ENCODE measurements at places on chromosomes 5 and 9.
A peak's percentile ranks its signal among the peaks of the same experiment; 100 is the strongest.

- DNase-seq: no peak
Observed at GRCh38 chr5:92676215-92677165, 904.5 kb downstream of the NR2F1-AS1 start.

DNA sequence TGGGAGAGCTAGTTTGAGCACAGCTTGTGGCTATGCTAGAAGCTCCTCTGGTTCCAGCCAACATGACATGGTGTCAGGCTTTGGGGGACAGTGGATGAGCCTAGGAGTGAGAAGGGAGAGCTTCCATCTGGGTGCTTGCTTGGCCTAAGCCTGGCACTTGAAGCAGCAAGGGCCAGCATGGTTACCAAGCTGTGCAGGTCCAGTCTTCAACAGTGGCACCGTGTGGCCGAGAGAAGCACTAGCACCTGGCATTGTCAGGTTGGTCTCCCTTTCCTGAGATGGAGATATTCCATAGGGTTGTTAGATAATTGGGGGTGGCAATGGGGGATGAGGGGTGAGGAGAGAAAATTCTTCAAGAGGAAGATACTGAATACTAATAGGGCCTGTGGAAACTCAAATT, 261.9 kb downstream of the PBX3 start:
- DNase-seq: no peak

DNA sequence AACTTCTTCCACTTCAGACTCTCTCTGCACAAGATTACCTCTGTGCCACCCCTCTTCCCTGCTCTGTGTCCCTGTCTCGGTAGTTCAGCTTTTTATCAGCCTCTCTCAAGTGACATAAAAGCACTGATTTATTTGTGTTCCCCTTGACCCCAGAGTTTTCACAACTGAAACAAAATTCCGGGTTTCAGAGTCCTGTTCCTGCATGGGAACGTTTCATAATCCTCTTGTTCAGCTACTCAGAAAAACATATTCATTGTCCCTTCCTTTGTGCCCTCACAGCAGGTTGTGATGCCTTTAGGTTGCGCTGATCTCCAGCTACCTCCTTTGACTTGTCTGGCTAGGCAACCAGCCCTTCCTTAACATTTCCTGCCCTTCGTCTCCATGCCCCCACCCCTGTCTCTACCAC, 13.7 kb upstream of the ITGA1 start:
- no peak for DNase-seq

DNA sequence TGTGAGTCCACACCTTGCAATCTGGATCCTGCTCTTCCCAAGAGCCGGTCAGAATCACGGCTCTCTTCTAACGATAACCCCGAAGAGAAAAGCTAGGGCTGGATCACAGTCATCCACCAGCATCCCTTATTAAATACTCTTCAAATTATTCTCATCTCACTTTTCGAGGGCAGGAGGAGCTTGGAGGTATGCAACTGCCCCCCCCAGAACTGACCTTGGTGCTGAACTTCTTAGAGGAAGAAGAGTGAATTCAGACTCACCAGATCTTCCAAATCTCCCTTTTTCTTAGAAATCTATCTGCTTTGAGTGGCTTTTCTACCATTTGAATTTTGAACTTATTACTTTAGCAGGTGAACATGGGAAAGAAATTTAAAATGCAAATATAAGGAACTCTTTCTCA, 75.7 kb downstream of the MED10 start:
- no peak for DNase-seq

DNA sequence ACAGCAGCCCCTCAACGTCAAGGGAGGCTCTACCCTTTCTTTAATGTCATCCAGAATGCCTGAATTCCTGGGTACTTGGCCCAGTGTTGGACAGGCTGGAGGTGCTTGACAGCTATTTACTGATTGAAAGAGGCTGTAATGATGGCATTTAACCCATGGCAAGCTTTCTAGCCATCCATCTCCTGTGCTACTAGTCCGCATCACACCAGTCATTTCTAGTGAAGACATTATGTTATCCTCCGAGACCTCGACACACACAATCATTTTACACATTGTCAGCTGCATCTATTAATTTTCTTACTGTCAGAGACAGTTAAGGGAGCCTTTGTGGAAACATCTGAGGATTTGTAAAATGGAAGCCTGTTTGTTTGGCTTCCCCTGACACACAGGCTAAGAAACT, 149.3 kb upstream of the FSTL4 start:
- no peak for DNase-seq

DNA sequence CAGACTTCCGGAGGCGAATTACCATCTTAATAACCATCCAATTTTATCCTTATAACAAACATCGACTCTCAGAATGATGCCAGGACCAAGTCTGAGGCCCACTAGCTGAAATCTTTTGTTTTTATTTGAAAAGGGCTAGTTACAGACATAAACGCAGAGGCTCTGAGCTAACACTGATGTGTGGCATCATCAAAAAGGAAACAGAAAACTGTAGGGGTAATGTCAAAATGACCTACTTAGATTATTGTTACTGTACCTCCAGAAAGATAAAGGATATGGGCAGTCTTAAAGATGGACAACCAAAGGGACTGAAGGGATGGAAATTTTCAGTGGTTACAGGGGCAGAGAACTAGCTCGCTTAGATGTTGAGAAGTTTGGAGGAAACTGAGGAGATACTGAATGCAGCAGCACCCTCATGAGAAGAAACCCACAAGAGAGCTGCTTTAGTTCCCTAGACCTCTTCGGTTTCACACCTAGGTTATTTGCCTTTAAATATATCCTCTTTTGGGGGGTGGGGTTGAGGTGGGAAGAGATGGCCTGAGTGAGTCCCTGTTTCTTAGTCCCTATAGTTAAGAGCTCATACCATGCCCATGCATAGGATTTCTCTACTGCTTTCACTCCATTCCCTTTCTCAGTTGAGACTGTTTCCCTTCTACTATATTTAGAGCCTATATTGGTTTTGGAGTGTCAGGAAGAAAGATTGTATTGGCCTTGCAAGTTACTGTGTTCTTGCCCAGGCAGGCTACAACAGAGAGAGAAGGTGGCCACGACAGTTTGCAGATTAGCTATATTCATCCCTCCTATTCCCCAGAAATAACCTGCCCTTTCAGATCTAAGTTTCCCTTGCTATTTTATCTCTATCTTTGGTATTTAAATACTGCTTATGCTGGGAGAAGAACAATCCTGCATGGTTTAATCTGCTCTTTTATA, 320.4 kb upstream of the EFNA5 start:
- no peak for DNase-seq

DNA sequence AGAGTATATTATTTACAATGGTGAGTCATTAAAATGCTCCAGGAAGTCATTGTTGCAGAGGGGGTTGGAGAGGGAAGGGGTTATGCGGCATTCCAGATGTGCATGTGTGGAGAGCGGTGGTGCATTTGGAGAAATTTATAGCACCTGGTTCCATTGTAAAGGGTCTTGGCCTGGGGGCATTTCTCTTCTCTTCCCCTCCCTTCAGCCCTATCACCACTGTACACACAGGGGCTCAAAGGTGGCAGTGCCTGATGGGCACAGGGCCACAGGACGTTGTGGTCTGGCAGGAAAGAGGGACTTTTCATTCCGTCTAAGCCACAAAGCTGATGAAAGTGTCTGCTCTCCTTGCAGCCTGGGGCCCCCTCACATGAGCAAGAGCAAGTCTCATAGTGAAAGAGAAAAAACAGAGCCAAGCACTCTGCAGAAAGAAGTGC, 442.4 kb upstream of the ZNF462 start:
- DNase-seq: peak; percentile 8

DNA sequence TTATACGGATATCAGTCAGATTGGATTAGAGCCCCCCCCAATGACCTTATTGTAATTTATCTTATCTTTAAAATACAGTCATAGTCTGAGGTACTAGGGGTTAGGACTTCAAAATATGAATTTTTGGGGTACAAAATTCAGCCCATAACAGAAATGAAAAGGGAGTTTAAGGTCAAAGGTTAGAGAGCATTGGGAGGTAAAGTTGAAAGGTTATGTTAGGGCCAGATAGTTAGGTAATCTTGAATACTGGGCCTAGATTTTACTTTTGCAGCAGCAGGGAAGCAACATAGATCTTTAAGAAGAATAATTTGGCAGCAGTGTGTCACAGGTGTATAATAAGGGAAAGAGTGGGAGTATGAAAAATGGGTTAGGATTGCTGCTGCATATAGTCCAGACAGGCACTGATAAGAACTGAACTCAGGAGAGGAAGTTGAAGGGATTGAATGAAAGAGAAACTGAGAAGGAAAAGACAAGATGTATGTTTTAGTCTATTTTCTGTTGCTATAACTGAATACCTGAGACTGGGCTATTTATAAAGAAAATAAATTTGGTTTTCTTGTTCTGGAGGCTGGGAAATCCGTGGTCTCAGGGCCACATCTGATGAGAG, 10.7 kb upstream of the GCNT4 start:
- no peak for DNase-seq

DNA sequence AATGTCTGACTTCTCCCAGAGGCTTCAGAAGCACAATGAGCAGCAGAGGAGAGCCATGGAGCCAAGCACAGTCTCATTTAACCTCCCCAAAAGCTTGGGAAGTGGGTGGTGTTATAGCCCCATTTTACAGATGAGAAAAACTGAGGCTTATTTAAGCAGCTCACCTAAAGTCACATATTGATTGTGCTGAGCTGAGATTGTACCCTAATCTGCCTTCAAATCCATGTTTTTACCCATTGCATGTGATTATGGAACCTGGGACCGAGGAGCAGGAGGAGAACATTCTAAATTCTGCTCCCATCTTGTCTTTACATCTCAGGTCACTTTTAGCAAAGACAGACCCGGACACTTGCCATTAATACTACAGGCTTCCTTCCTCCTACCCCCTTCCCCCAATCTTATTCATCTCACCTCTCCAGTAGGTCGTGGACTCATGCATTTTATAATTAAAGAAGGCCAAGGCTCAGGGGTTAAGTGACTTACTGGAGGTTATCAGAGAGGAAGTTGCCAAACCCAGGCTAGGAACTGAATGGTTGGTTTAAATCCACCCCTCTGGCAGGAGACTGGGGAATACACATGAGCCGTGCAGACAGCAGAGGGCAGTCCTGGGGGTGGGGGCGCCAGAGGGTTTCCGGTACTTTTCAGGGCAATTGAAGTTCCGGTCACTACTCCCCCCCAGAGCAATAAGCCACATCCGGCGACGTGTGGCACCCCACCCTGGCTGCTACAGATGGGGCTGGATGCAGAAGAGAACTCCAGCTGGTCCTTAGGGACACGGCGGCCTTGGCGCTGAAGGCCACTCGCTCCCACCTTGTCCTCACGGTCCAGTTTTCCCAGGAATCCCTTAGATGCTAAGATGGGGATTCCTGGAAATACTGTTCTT, 51.0 kb upstream of the IL17B start:
- DNase-seq: no peak

DNA sequence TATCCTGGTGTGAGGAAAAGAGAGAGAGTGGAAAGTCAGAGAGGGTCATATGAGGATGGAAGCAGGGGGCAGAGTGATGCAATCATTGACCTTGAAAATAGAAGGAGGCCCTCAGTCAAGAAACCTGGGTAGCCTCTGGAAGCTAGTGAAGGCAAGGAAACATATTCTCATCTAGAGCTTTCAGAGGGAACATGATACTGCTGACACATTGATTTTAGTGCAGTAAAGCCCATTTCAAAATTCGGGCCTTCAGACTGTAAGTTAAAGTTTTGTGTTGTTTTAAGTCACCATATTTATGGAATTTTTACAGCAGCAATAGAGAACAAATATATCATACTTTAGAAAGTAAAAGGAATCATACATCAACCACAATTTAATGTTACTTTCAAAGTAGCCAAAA, 87.0 kb downstream of the ADAMTS19 start:
- DNase-seq: no peak

- DNase-seq: peak; percentile 57
Observed at GRCh38 chr9:36748322-36748899, 175.7 kb downstream of the MELK start.

- no peak for DNase-seq
Observed at GRCh38 chr9:110846215-110846614, 177.6 kb downstream of the MUSK start.

DNA sequence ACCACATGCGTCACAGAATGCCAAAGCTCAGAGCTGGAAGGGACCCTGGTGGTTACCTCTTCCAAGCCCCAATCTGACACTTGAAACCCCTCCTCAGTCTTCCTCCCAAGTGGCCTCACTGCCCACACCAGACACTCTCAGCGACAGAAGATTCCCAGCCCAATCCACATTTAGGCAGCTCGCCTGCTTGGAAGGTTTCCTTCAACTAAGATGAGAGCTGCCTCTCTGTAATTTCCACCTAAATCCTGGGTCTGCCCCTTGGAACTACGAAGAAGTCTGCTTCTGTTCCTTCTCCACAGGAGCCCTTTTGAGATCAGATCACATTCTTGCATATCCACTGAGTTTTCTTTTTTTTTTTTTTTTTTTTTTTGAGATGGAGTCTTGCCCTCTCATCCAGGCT, 83.7 kb downstream of the PAX5 start:
- DNase-seq: no peak

GRCh38 chr9:89497978-89498851, at the start of gene SEMA4D:
SEMA4D (minus strand) TSS chr9:89498113; CDS start chr9:89405456, 92,657 bp downstream.
- peak; percentile 70 for DNase-seq

- no peak for DNase-seq
Observed at GRCh38 chr9:77451507-77451906, 196.6 kb downstream of the GNA14 start.

GRCh38 chr5:2910401-2911175, 159.1 kb upstream of the IRX2 start:
- DNase-seq: no peak

- no peak for DNase-seq
Observed at GRCh38 chr9:72363236-72363635, 1.8 kb downstream of the ZFAND5 start.

DNA sequence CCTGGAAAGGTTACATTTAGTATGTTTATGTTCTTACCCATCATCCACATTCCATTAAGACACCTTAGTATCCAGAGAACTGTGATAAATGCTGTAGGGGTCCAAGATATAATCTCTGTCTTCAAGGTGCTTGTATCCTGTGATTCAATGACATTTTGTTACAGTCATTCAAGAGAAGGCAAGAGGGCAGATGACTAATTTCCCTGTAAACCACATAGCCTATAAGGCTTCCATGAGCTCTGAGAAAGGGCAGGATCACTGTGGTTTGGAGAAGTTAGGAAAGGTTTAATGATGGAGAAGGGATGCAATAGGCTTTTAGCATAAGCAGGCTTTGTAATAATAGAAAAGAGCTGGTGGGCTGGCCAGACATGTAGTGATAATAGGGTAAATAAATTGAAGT, 40.0 kb downstream of the PAPPA start:
- DNase-seq: no peak

- no peak for DNase-seq
Observed at GRCh38 chr5:171614511-171614910, 171.1 kb upstream of the SMIM23 start.

GRCh38 chr5:83539463-83539790, 67.9 kb downstream of the VCAN start:
- no peak for DNase-seq

DNA sequence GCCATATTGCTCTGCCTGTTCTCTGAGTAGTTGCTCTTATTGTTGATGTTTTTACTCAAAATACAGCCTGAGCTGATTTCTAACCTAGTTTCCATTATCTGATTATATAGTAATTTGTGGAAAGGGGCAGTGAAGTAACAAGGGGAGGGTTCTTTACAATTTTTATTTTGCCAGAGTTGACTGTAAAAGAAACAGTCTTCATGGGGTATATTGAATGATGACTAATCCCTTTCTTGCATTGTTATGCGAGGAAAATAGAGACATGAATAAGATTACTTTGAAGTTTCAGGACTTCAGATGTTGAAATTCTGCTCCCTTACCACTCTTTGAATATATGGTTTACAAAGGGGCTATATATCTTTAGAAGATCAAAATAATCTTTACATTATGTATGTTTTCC, 9.1 kb upstream of the LRRC70 start:
- DNase-seq: no peak
